GM12878 (cell line): ENCODE measurements at places on chromosomes 13 and 19. TPM values are rescaled to one million over a fixed set of nuclear protein-coding genes. Genes with fewer than 3 reads are reported as not detected.

DNA sequence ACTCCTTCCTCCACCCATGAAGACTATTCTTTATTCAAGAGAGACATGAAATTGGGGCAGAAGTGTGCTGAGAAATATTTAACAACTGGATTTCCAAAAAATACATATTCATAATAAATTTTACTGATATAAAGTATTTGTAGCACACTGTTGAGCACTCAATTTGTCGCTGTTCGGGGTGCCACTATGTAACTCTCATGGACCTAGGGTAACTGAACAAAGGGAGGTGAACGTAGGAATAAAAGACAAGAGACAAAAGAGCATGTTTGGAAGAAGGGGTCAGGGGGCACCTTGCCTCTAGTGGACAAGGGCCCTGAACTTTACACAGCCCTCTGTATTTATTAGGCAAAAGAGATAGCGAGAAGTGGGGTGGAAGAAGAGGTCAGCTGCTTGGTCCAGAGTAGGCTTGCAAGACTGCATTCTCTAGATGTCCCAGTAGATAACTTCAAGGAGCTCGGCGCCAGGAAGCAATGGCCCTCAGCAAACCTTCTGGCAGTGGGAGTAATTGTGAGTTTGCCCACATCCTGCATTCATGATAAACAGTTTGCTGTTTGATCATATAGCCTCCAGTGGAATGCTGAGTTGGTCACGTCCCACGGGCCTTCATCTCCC is 4.5 kb upstream of the ZNF175 start:
- peaks cover 20% of the 10 kb centered on the region for H3K4me1 ChIP-seq
- no peaks in the 10 kb centered on the region for H3K36me3 ChIP-seq
- no peak for DNase-seq
- H3K4me3 ChIP-seq: no peak overlapping the region

GRCh38 chr13:84358601-84359000 is 476.3 kb upstream of the SLITRK1 start:
- no peaks in the 10 kb centered on the region for H3K36me3 ChIP-seq
- no peak for DNase-seq
- no peak overlapping the region for H3K27ac ChIP-seq
- H3K27me3 ChIP-seq: no peaks in the 10 kb centered on the region
- no peak overlapping the region for H3K4me3 ChIP-seq

GRCh38 chr19:11649941-11650340 is 52.7 kb downstream of the ZNF627 start:
- 0 out of 2 replicates have a peak, but pooled peaks cover 2% of the 10 kb centered on the region for H3K36me3 ChIP-seq
- no peak for DNase-seq
- no peaks in the 10 kb centered on the region for H3K4me1 ChIP-seq

DNA sequence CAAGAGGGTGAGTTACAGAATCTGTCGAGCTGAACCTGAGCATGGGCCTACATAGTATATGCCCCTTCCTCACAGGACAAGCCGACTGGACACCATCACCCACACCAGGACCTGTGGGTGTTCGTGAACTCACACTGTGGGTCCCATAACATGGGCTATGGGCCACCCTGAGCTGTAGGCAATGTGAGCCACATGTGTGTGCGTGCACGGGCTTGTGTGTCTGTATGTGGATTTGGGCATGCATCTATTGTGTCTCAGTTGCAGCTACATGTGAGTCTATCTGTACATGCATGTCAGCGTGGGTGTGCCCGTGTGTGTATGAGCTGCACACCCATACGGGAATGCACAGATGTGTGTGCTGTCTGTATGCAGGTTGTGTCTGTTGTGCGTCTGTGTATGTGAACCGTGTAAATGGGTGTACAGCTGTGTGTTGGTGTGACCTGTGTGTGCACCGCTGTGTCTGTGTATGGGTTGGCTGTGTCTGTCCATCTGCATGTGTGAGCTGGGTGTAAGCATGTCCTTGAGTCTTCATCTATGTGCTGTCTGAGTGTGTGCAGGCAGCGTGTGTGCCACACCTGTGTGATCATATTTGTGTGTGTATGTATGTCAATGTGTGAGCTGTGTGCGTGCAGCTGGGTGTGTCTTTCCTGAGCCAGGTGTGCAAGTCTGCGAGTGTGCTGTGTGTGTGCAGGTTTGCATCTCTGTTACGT is 1.7 kb downstream of the NOTCH3 start:
- H3K27ac ChIP-seq: no peak overlapping the region
- no peaks in the 10 kb centered on the region for H3K4me1 ChIP-seq
- H3K27me3 ChIP-seq: peaks cover 2% of the 10 kb centered on the region
- H3K4me3 ChIP-seq: no peak overlapping the region

GRCh38 chr13:79468402-79468801 is 12.6 kb upstream of the NDFIP2 start:
- H3K4me3 ChIP-seq: no peak overlapping the region
- no peaks in the 10 kb centered on the region for H3K36me3 ChIP-seq
- no peaks in the 10 kb centered on the region for H3K27me3 ChIP-seq

DNA sequence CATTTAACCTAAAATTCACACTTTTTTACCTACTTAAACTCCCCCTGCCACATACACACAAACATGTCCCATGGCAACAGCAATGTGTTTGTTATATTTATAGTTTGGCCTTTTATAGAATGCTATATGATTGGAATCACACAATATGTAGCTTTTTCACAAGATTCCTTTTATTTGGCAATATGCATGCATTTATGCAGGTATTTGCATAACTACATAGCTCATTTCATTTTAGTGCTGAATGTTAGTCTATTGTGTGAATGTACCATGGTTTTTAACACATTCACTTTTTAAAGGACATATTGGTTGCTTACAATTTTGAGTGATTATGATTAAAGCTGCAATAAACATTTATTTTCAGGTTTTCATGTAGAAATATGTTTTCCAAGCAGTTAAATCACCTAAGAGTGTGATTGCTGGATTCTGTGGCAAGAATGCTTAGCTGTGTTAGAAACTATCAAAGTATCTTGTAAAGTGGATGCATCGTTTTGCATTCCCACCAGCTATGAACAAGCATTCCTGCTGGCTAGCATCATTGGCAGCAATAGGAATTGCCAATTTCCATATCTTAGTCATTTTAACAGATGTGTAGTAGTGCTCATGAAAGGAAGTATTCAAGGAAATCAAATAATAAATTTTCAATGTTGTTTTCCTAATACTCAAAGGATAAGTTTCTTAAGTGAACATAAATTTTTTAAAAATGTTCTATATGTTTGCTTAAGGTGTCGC is 557.0 kb downstream of the SLITRK1 start:
- no peaks in the 10 kb centered on the region for H3K4me1 ChIP-seq
- no peaks in the 10 kb centered on the region for H3K36me3 ChIP-seq
- no peak for DNase-seq
- H3K27me3 ChIP-seq: no peaks in the 10 kb centered on the region
- no peak overlapping the region for H3K4me3 ChIP-seq

GRCh38 chr19:16247353-16248182 is 49.9 kb downstream of the AP1M1 start:
- H3K27me3 ChIP-seq: no peaks in the 10 kb centered on the region
- no peak overlapping the region for H3K4me3 ChIP-seq
- H3K4me1 ChIP-seq: peaks cover 2% of the 10 kb centered on the region; the same call in 1 of the 2 replicates
- no peaks in the 10 kb centered on the region for H3K36me3 ChIP-seq
- no peak overlapping the region for H3K27ac ChIP-seq

- H3K27ac ChIP-seq: no peak overlapping the region
- peaks cover 14% of the 10 kb centered on the region for H3K4me1 ChIP-seq
- no peak overlapping the region for H3K4me3 ChIP-seq
- no peak for DNase-seq
Observed at GRCh38 chr19:10984166-10984735, 23.4 kb downstream of the SMARCA4 start.

- H3K4me3 ChIP-seq: no peak overlapping the region
- H3K4me1 ChIP-seq: no peaks in the 10 kb centered on the region
- H3K27me3 ChIP-seq: no peaks in the 10 kb centered on the region
- no peaks in the 10 kb centered on the region for H3K36me3 ChIP-seq
- no peak overlapping the region for H3K27ac ChIP-seq
Observed at GRCh38 chr19:32012206-32012605, 333.2 kb upstream of the ZNF507 start.

- H3K27me3 ChIP-seq: no peaks in the 10 kb centered on the region
- H3K4me3 ChIP-seq: no peak overlapping the region
- H3K36me3 ChIP-seq: no peaks in the 10 kb centered on the region
- no peaks in the 10 kb centered on the region for H3K4me1 ChIP-seq
- no peak for DNase-seq
- no peak overlapping the region for H3K27ac ChIP-seq
Observed at GRCh38 chr13:37884674-37885073, 15.1 kb upstream of the TRPC4 start.

- H3K4me3 ChIP-seq: no peak overlapping the region
- DNase-seq: no peak
- H3K4me1 ChIP-seq: no peaks in the 10 kb centered on the region
Observed at GRCh38 chr19:1163934-1164683, 10.0 kb downstream of the SBNO2 start.

GRCh38 chr13:100824366-100824765 is 149.8 kb upstream of the TMTC4 start:
- H3K36me3 ChIP-seq: no peaks in the 10 kb centered on the region
- no peak overlapping the region for H3K27ac ChIP-seq
- no peaks in the 10 kb centered on the region for H3K4me1 ChIP-seq
- DNase-seq: no peak

DNA sequence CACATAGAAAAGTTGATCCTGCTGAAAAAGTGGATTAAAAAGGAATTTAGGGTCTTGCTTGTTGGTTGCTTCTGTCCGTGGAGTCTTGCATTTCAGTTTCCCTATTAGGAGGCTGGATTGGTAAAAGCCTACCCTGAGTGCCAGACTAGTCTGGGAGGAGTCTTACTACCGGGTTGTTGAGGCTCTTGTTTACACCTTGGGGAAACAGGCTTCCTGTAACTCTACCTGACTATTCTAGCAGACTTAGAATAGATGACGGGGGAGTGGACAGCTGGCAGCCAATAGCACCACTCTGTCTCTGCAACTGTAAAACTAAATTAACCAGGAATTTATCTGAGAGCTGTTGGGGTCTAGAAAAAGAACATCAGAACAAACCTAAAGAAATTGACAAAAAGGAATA is 11.3 kb upstream of the MPHOSPH8 start:
- H3K27me3 ChIP-seq: no peaks in the 10 kb centered on the region
- DNase-seq: no peak
- no peak overlapping the region for H3K4me3 ChIP-seq
- no peaks in the 10 kb centered on the region for H3K4me1 ChIP-seq
- no peaks in the 10 kb centered on the region; the same call in 1 of the 2 replicates for H3K36me3 ChIP-seq

GRCh38 chr13:93080587-93080986 is 146.0 kb upstream of the GPC6 start:
- H3K36me3 ChIP-seq: no peaks in the 10 kb centered on the region
- no peaks in the 10 kb centered on the region for H3K4me1 ChIP-seq
- H3K4me3 ChIP-seq: no peak overlapping the region
- DNase-seq: no peak

- H3K27me3 ChIP-seq: no peaks in the 10 kb centered on the region
- H3K27ac ChIP-seq: no peak overlapping the region
- no peaks in the 10 kb centered on the region for H3K4me1 ChIP-seq
- no peak overlapping the region for H3K4me3 ChIP-seq
- DNase-seq: no peak
Observed at GRCh38 chr13:70424428-70424827, 316.2 kb upstream of the KLHL1 start.

DNA sequence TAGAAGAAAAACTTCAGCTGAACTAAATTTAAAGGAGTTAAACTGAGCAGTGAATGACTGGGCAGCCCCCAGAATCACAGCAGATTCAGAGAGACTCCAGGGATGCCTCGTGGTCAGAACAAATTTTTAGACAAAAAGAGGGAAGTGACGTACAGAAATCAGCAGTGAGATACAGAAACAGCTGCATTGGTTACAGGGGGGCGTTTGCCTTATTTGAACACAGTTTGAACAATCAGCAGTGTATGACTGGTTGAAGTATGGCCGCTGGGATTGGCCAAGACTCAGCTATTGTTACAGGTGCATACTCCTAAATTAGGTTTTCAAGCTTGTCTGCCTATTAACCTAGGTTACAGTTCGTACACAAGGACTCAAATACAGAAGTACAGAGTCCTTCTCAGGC is 2.2 kb upstream of the SPRYD7 start:
- no peak overlapping the region for H3K27ac ChIP-seq
- H3K27me3 ChIP-seq: no peaks in the 10 kb centered on the region
- H3K4me1 ChIP-seq: 0 out of 2 replicates have a peak, but pooled peaks cover 2% of the 10 kb centered on the region

- no peak overlapping the region for H3K27ac ChIP-seq
- no peak for DNase-seq
- no peak overlapping the region for H3K4me3 ChIP-seq
- no peaks in the 10 kb centered on the region; the same call in 1 of the 2 replicates for H3K27me3 ChIP-seq
Observed at GRCh38 chr13:110289661-110290060, 17.3 kb downstream of the COL4A1 start.

- no peak for DNase-seq
- H3K36me3 ChIP-seq: no peaks in the 10 kb centered on the region
- no peak overlapping the region for H3K27ac ChIP-seq
- peaks cover 23% of the 10 kb centered on the region for H3K4me1 ChIP-seq
- no peaks in the 10 kb centered on the region for H3K27me3 ChIP-seq
- no peak overlapping the region for H3K4me3 ChIP-seq
Observed at GRCh38 chr13:41809962-41810361, 150.9 kb downstream of the VWA8 start.

GRCh38 chr13:26019881-26020870 is 31.6 kb downstream of the SHISA2 start:
- no peaks in the 10 kb centered on the region for H3K4me1 ChIP-seq
- no peaks in the 10 kb centered on the region for H3K36me3 ChIP-seq
- H3K4me3 ChIP-seq: no peak overlapping the region
- no peak overlapping the region for H3K27ac ChIP-seq
- no peak for DNase-seq
- H3K27me3 ChIP-seq: no peaks in the 10 kb centered on the region; the same call in none of the 2 replicates

DNA sequence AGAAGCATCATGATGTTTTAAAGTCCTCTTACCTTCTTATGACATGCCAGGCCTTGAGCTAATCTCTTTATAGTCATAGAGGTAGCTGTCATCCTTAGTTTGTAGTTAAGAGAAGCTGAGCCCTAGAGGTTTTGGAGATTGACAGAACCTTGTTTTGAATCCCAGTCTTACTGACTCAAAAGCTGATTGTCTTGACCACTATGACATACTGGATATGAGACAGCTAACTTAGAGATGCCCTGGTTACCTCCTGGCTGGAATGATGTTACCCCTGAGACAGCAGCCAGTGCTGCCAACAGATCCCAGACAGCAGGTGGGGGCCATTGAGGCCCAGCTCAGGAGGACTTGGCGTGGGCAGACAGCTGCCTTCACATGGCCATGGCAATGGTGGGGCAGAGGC is 311.0 kb downstream of the MTUS2 start:
- no peak overlapping the region for H3K4me3 ChIP-seq
- no peaks in the 10 kb centered on the region for H3K36me3 ChIP-seq
- no peaks in the 10 kb centered on the region for H3K27me3 ChIP-seq
- H3K4me1 ChIP-seq: peaks cover 12% of the 10 kb centered on the region

GRCh38 chr13:31168166-31168565 is 6.5 kb upstream of the HSPH1 start:
- peaks cover 15% of the 10 kb centered on the region for H3K4me1 ChIP-seq
- H3K36me3 ChIP-seq: no peaks in the 10 kb centered on the region
- H3K27me3 ChIP-seq: no peaks in the 10 kb centered on the region

The CAPS gene
- total RNA-seq: 3.9 and 5.5 TPM in 2 replicates

The IRGC gene
- total RNA-seq: not detected in 2 replicates

The MYO1F gene
- total RNA-seq: 42.6 and 49.4 TPM in 2 replicates

The ALDH16A1 gene
- total RNA-seq: 43.6 and 49.3 TPM in 2 replicates

The TEX29 gene
- not detected in 2 replicates for total RNA-seq

The TRAPPC5 gene
- total RNA-seq: 168 and 181 TPM in 2 replicates

The FSD1 gene
- 4.3 and 4.9 TPM in 2 replicates for total RNA-seq

The MAMSTR gene
- total RNA-seq: 0.32 and 0.33 TPM in 2 replicates

The RASGRP4 gene
- total RNA-seq: 5.9 TPM in 2 replicates

The ZNF506 gene
- total RNA-seq: 8.6 and 8.8 TPM in 2 replicates
